Astrocyte (in vitro differentiated cells and primary cell): ENCODE measurements at places on chromosomes 1 and 21. TPM values are rescaled to one million over a fixed set of nuclear protein-coding genes. Genes with fewer than 3 reads are reported as not detected.

DNA sequence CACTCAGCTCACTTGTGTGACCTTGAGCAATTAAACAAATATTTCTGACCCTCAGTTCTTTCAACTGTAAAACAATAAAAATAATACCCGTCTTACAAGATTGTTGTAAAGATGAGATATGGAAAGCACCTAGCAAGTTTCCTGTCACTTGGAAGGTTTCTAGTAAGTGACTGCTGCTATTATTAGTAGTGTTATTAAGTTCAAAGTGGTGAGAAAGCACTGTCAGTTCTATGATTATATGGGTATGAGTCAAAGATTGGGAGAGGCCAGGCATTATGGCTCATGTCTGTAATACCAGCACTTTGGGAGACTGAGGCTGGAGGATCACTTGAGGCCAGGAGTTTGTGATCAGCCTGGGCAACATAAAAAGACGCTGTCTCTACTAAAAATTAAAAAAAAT lies 145.4 kb downstream of the C1orf21 start:
- H3K4me3 ChIP-seq: no peak overlapping the region
- no peaks in the 10 kb centered on the region for H3K27me3 ChIP-seq
- H3K4me1 ChIP-seq: no peaks in the 10 kb centered on the region
- no peak overlapping the region for H3K27ac ChIP-seq

GRCh38 chr1:230771773-230772354 lies 24.7 kb downstream of the CAPN9 start:
- no peak overlapping the region for H3K4me3 ChIP-seq
- no peak overlapping the region for H3K27ac ChIP-seq
- no peaks in the 10 kb centered on the region for H3K36me3 ChIP-seq
- no peaks in the 10 kb centered on the region for H3K27me3 ChIP-seq
- no peak for DNase-seq
- no peaks in the 10 kb centered on the region for H3K4me1 ChIP-seq

CATSPERE gene
- total RNA-seq: 1.1 TPM in 2 replicates

DNA sequence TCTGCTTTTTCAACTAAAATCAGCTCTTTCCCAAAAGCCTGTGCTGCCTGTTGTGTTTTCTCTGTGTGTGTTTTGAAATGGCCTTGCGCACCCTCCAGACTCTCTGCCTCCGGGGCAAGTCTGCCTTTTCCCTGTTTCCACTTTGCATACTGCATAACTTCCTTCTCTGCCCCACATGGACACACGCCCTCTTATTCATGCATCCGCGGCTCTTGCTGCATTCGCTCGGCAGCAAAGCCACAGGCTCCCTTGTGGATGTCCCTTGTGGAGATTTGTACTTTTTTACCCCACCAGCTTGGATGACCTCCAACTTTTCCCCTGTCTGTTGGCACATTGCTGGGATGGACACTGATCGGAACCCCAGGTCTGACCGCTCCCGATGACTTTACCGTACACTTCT lies 147.6 kb downstream of the ADSS2 start:
- no peak for DNase-seq
- H3K36me3 ChIP-seq: no peaks in the 10 kb centered on the region
- peaks cover 7% of the 10 kb centered on the region for H3K4me1 ChIP-seq
- H3K27ac ChIP-seq: no peak overlapping the region
- H3K4me3 ChIP-seq: no peak overlapping the region
- H3K27me3 ChIP-seq: no peaks in the 10 kb centered on the region

- H3K27ac ChIP-seq: peak overlapping the region; percentile 85
- no peaks in the 10 kb centered on the region for H3K36me3 ChIP-seq
- H3K4me1 ChIP-seq: peaks cover 10% of the 10 kb centered on the region
- peak overlapping the region; percentile 86 for H3K4me3 ChIP-seq
- DNase-seq: peak; percentile 40
- no peaks in the 10 kb centered on the region for H3K27me3 ChIP-seq
Measured at GRCh38 chr1:215568299-215568692, 1.2 kb downstream of the KCTD3 start.

DNA sequence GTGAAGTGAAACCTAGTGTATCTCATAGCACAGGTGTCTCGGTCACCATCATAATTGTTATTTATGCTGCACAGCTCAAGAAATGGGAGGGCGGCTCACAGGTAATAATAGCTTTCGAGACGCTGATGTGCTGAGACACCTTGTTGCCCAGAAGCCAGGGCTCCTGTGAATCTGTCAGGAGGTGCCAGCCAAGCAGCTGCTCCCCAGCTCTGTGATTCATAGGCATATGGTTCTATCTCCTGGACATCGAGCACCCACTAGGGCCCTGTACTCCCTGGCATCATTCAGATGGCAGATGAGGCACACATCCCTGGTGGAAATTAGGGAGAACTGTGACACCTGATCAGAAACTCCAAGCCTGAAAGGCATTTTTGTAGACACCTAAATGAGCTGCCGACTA lies 53.5 kb downstream of the SYT6 start:
- H3K27me3 ChIP-seq: peaks cover 14% of the 10 kb centered on the region
- DNase-seq: no peak

DNA sequence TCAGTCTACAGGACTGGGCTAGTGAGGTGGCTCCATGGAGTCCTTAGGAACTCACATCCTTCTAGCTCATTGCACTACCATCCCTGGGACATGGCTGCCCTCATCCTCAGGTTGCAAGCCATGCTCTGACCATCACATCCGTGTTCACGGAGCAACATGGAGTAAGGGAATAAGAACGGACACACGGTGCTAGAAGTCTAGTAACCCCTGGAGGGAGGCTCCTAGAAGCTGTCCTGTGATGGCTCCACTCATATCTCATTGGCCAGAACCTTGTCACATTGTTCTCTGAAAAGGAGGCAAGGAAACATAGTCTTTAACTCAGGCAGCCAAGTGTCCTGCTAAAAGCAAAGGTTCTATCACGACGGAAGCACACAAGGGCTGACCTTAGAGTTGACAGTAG lies 3.9 kb downstream of the MRAP start:
- peaks cover 3% of the 10 kb centered on the region for H3K36me3 ChIP-seq
- no peaks in the 10 kb centered on the region for H3K27me3 ChIP-seq
- no peak overlapping the region for H3K4me3 ChIP-seq
- no peak overlapping the region for H3K27ac ChIP-seq
- no peak for DNase-seq

- H3K36me3 ChIP-seq: no peaks in the 10 kb centered on the region
- H3K4me3 ChIP-seq: peak overlapping the region; percentile 78
- no peak overlapping the region for H3K27ac ChIP-seq
- DNase-seq: no peak
- H3K27me3 ChIP-seq: no peaks in the 10 kb centered on the region
Measured at GRCh38 chr1:24501371-24502064, 1.1 kb upstream of the RCAN3 start.

GRCh38 chr1:205920159-205920558 lies 23.1 kb downstream of the SLC26A9 start:
- peaks cover 15% of the 10 kb centered on the region for H3K4me1 ChIP-seq
- H3K36me3 ChIP-seq: no peaks in the 10 kb centered on the region
- peak; percentile 57 for DNase-seq
- no peak overlapping the region for H3K27ac ChIP-seq
- no peak overlapping the region for H3K4me3 ChIP-seq

DNA sequence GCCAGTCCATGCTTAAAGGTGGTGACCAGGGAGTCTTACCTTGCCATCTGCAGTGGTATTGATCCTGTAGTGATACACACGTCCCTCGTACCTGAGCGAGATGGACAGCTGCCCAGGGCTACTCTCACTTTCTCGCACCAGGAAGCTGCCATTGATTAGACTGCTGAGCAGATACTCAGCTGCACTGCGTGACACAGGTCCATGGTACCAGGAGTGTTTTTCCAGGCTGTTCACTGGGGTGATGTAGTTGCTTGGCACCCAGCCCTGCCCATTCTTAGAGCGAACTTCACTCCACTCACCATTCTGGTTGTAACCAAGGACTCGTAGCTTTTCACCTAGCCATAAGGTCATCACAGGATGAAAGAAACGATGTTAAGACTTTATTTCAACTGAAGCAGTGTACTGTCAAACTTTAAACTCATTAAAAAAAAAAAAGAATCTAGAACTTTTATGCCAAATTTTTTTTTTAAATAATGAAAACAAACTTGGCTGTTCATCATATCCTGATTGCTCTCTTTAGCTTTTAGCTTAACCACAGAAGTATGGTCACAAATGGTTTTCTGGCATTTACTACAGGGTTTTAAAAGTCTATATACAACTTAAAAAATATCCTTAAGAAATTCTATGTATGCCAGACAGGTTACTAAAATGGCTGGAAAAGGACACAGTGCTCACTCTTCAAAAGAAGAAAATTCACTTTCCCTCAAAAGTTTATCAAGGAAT lies 44.6 kb downstream of the TOR3A start:
- DNase-seq: peak; percentile 71
- no peaks in the 10 kb centered on the region for H3K27me3 ChIP-seq
- H3K4me3 ChIP-seq: peak overlapping the region; percentile 8
- H3K36me3 ChIP-seq: peaks cover 37% of the 10 kb centered on the region
- H3K4me1 ChIP-seq: peaks cover 55% of the 10 kb centered on the region

ATAD3B gene
- total RNA-seq: 55.3 and 63.0 TPM in 2 replicates

GRCh38 chr1:2554621-2555387 lies 1.4 kb upstream of the TNFRSF14 start:
- DNase-seq: no peak
- H3K27ac ChIP-seq: no peak overlapping the region
- H3K4me1 ChIP-seq: peaks cover 9% of the 10 kb centered on the region
- no peak overlapping the region for H3K4me3 ChIP-seq

DNA sequence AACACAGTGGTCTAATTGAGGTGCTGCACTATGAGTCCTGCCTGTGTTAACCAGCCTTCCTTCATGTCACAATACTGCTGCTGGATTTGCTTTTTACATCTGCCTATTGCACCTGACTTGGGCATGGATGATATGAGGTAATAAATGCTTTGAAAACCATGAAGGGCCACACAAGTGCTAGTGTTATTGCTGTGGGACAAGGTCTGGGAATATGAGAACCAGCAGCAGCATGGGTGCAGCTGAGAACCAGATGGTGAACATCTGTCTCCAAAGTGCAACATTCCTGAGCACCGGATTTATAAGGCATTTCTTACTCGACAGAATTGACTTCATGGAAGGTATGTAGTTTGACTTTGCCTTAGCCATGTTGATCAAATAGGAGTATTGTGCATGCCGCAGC lies 16.6 kb downstream of the TRIM45 start:
- no peaks in the 10 kb centered on the region for H3K4me1 ChIP-seq
- H3K27ac ChIP-seq: no peak overlapping the region
- H3K27me3 ChIP-seq: no peaks in the 10 kb centered on the region
- no peak overlapping the region for H3K4me3 ChIP-seq

PTPRC gene
- total RNA-seq: 0.20 TPM in 1 of 2 replicates, not detected in the other
